ENCODE measurements at places on chromosomes 16 and 17. TPM values are rescaled to one million over a fixed set of nuclear protein-coding genes. Genes with fewer than 3 reads are reported as not detected.

The OR2C1 gene
- total RNA-seq = not detected

The CSF3 gene
- not detected for total RNA-seq

The SERPINF2 gene
- 0.05 TPM for total RNA-seq

- DNase-seq = no peak
These were observed 35.3 kb upstream of the YPEL2 start for GRCh38 chr17:59296190-59296589.

DNA sequence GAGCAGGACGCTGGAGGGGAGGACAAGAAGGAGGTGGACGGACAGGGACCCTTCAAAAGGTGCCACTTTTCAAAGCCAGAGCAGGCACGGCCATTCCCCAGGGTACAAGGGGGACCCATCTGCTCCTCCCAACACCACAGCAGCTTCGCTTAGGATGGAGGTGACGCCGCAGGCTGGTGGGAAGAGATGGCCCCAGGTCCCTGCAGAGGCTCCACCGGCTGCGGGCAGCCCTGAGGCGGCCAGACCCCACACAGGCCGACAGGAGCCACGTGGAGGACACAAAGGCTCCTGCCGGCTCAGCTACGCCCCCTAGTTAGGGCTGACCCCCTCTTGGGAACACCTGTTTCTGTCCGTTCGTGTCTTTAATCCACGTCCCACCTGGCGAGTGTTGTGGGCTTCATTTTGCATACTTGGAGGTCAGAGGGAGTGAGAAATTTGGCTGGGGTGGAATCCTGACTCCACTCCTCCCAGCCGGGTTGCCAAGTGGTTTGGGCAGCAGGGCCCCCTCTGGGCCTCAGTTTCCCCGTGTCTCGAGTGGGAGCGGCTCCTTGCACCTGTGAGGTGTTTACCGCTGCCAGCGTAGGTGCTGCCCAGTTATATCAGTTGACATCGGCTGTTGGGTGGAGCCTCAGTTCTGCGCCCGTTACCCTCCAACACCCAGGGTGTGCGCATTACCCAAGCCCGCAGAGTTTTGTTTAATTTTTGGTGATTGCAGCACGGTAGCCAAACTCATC is 5.8 kb upstream of the FN3KRP start:
- DNase-seq = no peak

DNA sequence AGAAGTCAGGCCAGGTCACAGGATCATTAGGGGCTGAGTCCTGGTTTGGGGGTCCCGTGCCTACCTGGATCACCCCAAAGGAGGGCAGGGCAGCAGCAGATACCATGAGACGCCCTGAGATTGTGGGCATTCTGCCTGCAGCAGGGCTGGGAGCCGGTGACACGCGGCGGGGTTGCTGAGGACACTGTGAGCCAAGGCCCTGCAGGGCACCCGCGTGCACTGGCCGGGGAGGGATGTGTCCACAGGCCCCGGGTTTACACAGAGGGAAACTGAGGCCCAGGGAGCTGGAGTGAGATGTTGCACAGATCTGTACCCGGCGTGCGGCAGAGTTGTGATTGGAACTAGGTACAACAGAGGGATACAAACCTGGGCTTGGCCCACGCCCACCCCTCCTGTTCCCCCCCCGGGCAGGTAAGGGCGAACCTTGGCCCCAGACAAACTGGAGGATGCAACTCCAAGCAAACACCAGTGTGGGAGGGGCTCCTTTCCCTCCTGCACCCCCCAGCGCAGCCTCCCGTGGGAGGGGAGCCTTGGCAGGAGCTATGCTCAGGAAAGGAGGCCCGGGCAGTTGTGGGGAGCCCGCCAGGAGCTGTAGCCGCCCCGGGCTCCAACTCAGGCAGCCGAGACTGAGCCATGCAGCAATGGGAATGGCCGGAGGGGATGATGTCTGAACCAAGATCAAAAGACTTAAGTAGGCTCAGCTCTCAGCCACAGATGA is 91.3 kb downstream of the ENGASE start:
- DNase-seq = no peak

- DNase-seq = peak; percentile 32
These were observed 3.3 kb downstream of the USP43 start for GRCh38 chr17:9648521-9649110.

GRCh38 chr17:66310528-66311148 is 8.2 kb downstream of the PRKCA start:
- no peak for DNase-seq

GRCh38 chr17:1562176-1562643 is 382 bp downstream of the PITPNA start:
- peak; percentile 45 for DNase-seq

DNA sequence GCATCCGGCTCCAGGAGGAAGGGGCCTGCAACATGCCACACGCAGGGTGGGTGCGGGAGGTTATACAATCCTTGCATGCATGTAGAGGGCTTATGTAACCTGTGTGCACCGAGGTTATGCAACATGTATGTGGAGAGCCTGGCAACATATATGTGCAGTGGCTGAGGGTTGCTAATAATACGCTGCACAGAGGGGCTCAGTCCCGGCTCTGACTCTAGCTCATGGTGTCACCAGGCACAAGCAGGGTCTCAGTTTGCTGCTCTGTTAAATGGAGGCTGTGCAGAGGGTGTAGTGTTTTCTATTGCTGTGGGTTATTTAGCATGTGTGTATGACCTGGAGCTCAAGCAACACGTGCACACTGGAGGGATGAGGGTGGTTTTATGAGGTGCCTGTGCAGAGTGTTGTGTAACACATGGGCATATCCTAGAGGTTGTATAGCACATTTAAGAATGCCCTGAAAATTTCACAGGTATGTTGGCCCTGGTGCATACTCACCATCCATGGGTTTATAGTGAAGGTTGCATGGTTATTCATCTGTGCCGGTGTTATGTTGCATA is 13.3 kb downstream of the THRA start:
- no peak for DNase-seq
